ENCODE measurements at places on chromosomes 2 and 18.

DNA sequence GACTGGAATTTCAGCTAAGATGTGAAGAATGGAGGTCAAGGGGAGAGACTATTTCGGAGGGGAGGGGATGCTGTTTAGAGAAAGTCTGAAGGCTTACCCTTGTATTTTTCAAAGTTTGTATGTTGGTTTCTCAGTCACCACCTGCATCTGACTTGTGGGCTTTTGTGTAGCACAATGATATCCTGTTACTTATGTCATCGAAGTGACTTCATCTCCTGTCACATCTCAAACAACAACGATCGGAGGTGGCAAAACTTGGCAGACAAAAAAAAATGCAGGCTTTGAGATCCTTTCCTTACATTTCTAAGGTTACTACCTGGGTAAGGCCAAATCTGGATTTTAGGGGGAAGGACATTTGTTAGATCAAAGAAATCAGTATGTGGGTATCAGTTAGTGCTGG, 11.7 kb upstream of the CXCR4 start:
- DNase-seq = no peak

- no peak for DNase-seq
These were observed 48.1 kb downstream of the EIPR1 start for GRCh38 chr2:3329491-3329890.

- no peak for DNase-seq
These were observed 226.9 kb upstream of the DTNA start for GRCh38 chr18:34483198-34483597.

GRCh38 chr18:41618147-41618546, 336.9 kb upstream of the PIK3C3 start:
- DNase-seq = no peak

DNA sequence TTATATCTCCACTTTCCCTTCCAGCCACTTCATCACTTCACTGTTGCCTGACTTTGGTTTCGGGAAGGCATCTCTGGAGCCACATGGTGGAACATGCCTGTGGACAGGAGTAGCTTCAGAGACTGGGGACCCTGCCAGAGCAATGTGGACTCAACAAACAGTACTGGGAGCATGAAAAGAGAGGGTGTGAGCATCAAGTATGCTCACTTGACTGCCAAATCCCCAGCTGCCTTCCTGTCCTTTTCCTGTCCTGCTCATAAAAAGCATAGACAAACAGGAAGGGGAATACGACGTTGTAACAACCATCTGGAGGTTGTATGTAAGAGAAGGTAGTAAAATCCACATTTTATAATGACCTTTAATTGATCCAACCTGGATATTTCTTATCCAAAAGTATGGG, 61.3 kb upstream of the CSRNP3 start:
- no peak for DNase-seq

GRCh38 chr2:9092383-9093282, 89.1 kb upstream of the MBOAT2 start:
- no peak for DNase-seq

GRCh38 chr2:197263077-197263476, 47.5 kb downstream of the ANKRD44 start:
- DNase-seq = no peak

DNA sequence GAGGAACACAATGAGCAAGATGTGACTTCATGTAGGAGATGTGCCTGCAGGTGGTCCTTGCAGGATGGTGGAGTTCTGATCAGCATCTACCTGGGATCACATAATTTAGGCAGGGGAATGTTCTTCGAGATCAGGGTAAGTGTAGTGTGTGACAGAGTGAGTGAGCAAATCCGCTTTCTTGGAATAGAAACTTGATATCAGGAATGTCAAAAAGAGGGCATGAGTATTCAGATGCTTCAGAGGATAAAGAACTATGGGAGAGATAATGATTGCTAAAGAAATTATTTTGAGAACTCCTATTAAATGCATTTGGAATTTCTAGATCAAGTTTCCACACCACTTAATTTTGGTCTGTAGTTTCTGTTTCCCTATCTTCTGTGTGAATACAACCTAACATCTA, 463.6 kb upstream of the SLC14A2 start:
- no peak for DNase-seq

DNA sequence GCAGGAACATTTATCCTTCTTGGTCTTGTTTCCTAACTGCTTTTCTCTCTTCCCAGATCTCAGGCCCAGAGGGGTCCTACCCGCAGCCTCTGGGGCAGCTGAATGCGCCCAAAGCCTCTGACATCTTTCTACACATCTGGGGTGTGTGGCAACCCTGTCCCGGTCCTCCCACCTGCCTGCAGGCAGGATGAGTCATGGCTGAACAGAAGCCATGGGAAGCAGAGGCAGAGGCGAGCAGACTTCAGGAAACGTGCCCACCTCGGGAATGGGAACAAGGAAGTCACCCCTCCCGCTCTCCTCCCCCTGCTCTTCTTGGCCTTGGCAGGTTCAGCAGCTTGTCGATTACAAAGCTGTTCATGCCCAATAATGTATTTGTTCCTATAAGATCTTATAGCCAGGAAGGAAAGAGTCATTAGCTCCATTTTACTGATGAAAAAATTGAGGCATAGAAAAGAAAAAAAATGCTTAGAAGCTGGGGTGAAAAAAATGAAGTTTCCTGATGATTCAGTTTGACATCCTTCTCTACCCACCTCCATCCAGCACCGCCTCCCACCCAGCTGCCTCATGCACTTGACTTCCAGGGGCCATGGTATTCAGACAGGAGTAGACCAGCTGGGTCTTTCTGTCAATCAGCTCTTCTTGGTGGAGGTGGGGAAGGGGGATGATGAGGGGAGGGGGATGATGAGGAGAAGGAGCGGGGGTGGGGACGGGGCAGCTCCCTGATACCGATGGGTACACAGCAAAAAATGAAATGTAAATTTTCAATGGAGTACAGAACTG, 10.4 kb upstream of the KCNF1 start:
- no peak for DNase-seq

- peak; percentile 57 for DNase-seq
These were observed 291.6 kb downstream of the ZNF385B start for GRCh38 chr2:179569831-179570233.
